AG08395 (cell line): ENCODE measurements at places on chromosomes 7 and 10.

DNA sequence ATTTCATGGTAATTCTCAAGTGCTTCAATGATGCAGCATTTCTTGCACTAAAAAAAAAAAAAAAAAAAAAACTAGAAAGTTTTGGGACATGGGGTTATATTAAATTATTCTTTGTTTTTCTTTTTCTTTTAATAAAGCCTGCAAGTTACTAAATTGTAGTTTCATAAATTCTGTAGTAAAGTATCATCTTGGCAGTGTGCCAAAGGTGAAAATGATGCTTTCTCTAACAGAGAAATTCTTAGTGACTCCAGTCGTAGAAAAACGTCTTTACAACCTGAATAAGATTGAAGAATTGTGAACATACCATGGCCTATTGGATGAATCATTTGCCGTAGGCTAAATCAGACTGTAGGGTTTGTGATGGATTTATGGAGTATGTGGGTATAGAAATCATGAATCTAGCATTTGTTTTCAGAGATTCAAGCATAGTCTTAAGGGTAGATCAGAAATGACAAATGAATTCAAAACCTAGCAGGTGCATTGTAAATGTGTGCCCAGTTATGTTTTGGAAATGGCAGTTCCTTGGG, 27.1 kb downstream of the RBM17 start:
- DNase-seq: no peak

DNA sequence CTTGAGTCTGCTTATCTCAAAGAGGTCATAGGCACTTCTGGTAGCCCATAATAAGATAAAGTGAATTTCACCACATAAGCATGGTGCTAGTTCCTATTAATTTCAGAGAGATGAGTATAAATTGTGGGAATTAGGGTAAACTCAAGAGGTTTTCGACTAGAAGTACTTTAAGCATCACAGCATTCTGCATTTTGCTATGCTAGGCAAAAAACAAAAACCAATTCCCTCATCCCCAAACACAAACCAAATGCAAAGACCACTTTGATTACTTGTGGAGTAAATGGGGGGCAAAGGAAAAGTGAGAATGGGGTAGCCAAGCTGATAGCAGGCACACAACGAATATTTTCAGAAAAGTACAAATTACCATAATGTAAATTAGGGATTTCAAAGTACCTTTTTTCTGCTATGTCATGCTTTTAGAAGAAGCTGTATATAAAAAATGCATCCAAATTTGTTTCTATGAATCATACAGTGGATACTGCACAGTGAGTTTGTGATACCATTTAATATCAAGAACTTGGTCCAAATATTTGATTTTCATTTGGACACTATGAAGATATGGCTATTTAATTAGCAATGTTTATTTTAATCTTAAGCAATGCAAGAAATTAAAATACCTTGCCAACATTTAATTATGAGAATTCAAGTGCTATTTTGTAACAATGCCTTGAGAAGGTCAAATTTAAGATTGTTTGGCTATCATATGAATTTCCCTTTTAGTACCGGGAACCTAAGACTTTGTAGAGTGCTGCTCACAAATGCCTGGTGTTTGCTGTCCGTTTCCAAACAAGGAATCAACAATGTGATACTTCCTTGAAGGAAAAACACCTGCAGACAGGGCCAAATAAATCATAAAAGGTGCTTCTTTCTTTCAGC, 455.5 kb downstream of the PHTF2 start:
- no peak for DNase-seq

GRCh38 chr10:114166043-114166442, 8.0 kb downstream of the CCDC186 start:
- DNase-seq: no peak

GRCh38 chr10:118407777-118408176, 65.7 kb upstream of the FAM204A start:
- no peak for DNase-seq

- DNase-seq: peak; percentile 88
These were observed 257.2 kb downstream of the KIAA1217 start for GRCh38 chr10:24465891-24466818.

GRCh38 chr10:75292794-75293445, 57.2 kb upstream of the COMTD1 start:
- no peak for DNase-seq

DNA sequence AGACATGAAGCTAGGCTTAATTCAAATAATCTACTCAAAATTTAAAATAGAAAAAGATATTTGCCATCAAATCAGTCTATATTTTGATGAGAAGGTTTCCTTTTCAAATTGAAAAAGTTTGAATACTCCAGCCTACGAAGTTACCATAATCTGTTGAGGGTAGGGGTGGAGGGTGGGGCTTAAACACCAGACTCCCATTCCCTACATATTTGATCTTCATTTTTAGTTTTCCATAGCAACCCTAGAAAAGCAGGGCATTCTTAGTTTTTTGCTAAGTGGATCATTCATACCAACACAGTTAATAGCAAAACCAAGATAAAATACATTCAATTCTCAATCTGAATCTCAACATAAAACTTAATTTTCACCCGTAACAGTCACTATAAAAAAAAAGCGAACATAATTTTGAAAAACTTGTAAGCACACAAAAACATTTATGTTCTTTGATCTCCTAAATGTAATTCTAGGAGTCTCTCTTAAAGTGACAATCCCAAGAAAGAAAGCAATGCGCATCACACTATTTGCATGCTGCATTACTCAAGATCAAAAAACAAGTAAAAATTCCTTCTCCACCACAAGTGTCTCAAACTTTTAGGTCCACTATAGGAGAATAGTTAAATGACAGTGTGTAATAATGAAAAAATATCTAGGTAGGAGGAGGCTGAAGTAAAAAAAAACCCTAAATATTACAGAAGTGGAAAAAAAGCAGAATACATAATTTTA, 30.8 kb downstream of the TMEM209 start:
- DNase-seq: no peak

DNA sequence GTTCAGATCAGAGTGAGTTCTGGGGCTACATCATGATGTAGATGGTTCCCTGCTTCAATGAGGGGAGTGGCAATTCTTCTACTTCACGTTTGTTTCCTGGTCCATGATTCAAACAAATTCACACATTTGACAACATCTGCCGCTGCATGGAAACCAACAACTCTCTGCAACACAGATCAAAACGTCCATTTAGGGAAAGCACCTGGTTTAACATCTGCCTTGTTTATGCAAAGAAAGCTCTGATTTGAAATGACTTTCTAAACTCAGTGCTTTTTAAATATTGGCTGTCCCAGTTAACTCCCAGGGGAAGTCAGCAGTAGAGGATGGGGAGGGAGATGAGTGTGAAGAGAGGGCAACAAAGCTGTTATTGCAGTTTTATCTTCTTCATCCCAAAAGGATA, 93.8 kb downstream of the GAD2 start:
- no peak for DNase-seq

DNA sequence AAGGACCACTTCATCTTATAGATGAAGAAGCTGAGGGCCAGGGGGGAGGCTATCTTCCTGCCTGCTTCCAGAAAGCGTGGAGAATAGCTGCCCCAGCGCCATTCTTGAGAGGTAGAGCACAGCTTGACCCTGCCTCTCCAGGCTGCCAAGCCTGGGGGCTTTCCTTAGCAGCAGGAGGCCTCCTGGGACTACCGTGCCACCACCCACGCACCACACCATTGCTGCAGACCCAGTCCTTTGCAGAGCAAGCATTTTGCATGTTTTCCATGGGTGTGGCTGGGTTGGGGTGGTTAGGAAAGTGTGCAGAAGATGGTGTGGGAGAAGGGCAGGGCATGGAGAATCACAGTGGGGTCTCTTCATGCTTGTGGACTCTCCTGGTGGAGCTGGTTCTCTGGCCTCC, 64.9 kb downstream of the TBXAS1 start:
- DNase-seq: no peak

GRCh38 chr10:36494371-36494770, 631.0 kb upstream of the ANKRD30A start:
- DNase-seq: peak; percentile 75

DNA sequence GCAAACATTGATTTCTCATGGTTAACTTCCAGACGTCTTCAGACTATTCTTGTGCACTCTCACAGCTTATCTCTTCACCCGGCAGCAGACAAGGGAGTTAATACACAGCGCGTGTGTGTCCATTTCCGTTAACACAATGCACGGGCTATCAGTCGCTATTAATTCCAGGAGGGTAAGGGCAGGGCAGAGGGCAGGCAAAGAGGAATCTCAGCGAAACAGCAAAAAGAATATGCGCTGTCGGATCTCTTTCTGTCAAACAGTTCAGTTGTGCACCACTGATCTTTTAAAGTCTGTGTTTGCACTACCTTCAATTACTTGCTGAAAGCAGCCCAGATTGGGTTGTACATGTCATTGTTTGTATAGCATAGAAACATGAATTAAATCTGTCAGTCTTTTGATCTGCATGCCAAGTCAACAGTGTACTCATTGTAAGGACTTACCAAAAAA, 41.1 kb upstream of the CABCOCO1 start:
- no peak for DNase-seq

- peak; percentile 30 for DNase-seq
These were observed 20.8 kb downstream of the KIFBP start for GRCh38 chr10:69009360-69009759.

- DNase-seq: no peak
These were observed 889.3 kb upstream of the CELF2 start for GRCh38 chr10:10128387-10128786.

GRCh38 chr7:128299109-128299607, 44.5 kb downstream of the RBM28 start:
- DNase-seq: no peak

DNA sequence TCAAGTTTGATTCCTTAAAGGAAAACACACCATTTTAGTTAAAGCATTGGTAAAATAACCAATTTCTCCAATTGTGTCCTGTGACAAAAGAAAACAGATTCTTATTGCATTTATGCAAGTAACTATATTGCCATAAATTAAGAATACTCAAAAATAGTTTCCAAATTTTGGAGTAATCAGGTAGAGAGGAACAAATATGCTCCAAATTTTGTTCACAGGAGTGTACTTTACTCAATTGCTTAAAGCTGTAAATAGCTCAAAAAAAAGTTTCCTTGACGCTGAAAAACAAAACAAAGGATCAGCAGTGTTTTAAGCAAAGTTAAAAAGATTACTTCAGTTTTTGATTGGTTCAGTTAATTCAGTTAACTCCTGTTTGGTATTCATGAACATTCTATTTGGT, 52.2 kb upstream of the INHBA start:
- no peak for DNase-seq

GRCh38 chr10:11602919-11603523, 8.4 kb downstream of the USP6NL start:
- no peak for DNase-seq

DNA sequence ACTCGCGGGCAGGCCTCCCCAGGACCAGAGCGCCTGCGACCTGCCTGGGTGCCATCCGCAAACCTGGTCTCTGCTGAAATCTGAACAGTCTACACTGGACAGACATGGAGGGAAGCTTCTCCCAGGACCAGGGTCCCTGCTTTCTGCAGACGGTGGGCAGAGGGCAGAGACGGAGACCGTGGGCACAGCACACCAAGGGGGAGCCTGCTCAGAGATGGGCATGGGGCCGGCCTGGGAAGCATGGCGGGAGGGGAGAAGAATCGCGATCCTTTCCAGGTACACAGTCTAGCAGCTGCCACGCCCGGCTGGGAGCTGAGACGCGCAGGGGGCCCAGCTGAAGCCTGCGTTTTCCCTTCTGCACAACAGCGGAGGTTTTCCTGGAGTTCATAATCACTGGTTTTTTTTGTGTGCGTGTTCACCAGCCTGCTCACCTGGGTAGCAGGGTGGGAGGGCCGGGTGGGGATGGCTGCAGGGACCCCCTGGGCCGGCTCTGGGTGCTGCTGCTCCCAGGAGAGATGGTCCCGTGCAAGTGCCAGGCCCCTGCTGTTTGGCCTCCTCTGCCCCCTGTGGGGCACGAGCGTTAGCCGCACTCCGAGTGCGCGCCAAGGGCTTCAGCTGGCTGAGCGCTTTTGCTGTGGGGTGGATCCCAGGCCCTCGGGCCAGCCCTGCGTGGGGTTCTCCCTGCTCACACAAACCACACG, 448.8 kb downstream of the DNAJB6 start:
- no peak for DNase-seq

DNA sequence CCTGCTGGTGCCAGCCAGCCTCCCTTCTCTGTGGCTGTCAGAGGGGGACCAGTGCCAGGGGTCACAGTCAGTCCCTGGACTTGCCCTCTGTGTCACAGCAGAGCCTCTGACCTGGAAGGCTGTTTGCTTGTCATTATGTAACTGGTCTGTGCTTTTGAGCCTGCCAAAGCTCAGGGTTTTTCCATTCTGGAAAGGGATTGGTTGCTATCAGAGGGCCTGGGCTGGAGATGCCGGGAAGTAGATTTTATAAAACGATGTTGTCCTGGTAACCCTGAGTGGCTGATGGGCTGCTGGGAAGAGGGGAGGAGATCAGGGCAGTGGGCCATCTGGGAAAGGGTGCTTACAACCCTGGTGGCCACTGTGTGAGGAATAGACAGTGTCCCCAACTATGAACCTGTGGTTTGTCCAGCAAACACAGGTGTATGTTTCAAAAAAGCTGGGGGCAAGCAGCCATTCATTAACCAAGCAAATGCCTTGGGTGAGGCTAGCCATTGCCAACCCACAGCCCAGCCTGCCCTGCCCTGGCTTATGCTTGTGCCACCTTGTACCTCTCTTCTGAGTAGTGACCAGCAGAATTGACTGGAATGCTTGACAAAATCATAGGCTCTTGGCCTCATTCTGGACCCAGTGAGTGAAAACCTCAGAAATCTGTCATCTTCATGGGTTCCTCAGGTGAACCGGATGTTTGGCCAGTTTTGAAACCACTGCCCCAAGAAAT, 21.6 kb downstream of the SFTPD start:
- no peak for DNase-seq

DNA sequence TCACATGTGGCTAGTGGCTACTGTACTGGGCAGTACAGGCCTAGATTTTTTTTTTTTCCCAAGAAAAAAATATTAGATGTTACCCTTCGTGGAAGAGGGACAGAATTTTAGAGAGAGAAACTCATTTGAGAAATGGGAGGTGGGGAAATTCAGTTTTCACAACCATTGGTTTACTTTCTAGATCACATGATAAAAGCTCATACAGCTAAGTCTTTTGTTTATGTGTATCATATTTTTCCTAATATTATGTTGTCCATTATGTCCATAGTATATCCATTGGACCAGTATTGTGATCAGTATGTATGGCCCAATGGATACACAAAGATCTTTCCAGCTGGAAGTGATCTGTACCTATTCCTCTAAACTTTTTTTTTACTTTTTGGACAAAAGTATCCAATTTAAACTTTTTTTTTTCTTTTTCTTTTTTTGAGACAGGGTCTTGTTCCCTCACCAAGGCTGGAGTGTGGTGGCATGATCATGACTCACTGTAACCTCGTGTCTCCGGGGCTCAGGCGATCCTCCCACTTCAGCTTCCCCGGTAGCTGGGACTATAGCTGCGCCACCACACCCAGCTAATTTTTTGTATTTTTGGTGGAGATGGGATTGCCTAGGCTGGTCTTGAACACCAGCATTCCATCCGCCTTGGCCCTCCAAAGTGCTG, 4.1 kb downstream of the CALU start:
- no peak for DNase-seq
